ENCODE measurements at places on chromosomes 4 and X.

DNA sequence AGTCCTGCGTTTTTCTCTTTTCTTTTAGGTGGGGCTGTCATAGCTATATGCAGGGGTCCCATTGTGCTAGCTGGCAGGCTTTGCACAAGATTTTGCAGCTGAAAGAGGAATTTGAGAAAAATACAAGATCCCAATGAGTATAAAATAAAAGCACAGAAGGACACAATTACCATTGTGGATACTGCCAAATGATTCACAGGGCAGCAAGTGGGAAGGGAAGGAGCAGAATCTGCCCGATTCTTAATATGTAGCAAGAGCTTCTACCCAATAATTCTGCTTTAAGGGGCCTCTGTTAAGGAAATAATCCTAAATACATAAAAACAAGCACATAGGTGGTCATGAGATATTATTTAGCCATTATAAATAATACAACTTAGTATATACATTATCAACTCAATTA is 25.9 kb upstream of the ING2 start:
- DNase-seq, result no peak

GRCh38 chr4:130359542-130359941 is 1263.6 kb downstream of the C4orf33 start:
- no peak for DNase-seq

DNA sequence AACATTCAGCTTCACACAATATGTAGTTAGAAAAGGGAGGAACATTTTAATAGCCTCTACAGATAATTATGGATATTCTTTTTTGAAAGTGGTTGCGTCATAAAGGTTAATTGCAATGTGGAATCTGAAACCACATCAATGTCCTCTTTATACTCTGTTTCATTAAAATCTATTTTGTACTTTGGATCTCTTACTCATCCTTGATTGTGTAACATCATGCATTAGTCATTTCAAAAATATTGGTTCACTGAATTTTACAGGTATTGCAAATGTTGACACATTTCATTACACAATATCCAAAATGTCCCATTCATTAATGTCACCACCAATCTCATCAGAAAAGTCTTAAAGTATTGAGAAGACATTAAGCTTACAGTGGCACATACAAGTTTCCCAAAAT is 62.7 kb upstream of the USP9X start:
- no peak for DNase-seq

DNA sequence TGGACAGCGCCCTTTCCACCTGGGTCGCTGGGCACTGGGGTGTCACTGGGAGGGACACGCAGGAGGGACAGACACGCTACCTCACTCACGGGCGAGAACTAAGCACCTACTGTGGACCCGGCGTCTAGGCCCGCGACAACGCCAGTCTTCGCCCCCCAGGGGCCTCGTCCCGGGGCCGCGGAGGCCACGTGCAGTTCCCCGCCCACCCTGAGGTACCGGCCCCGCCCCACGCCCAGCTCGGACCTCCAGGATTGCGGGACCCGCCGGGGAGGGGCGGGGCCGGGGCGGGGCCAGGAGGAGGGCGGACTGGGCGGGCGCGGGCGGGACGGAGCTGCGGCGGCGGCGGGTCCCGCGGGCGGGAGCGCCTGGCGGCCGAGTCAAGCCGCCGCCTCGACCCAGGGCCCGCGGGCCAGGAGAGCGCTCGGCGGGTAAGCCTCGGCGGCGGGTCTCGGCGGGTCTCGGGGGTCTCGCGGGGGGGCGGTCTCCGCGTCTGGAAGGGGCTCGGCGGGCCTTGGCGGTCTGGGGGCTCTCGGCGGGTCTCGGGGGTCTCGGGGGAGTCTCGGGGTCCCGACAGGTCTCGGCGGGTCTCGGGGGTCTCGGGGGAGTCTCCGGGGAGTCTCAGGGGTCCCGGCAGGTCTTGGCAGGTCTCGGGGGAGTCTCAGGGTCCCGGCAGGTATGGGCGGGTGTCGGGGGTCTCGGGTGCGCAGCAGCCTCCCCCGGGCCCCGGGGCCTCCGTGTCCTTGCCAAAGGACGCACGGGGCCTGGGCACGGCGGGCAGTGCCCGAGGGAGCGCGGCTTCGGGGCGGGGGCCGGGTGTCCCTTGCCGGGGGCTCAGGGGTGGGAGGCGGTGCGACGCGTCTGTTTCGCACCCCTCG is at the start of gene SH3BP2:
SH3BP2 (plus strand) TSS at position 375 of the 875 bp plus-strand sequence. CDS start 27,533 bp downstream, outside the sequence.
- DNase-seq, result no peak

DNA sequence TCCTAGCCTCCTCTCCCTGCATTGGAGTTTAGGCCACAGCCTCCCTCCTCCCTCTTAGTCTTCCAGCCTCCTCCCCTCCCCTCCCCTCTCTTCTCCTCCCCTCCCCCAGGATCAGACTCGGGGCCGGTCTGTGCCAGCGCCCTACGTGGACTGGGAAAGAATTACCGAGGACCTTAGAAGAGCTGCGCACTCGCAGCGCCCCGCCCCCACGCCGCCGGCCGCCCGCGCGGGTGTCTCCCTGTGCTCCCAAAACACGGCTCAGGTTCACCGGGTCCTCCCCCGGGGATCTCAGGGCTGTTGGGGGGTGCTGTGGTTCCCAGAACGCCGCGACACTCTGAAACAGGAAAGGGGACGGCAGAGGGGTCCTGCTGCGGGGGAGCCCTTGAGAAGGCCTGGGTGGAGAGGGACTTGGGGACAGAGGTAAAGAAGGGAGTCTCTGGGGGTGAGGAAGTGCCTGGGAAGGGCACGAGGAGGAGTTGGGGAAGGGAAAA is 122.3 kb upstream of the TBL1X start:
- no peak for DNase-seq

DNA sequence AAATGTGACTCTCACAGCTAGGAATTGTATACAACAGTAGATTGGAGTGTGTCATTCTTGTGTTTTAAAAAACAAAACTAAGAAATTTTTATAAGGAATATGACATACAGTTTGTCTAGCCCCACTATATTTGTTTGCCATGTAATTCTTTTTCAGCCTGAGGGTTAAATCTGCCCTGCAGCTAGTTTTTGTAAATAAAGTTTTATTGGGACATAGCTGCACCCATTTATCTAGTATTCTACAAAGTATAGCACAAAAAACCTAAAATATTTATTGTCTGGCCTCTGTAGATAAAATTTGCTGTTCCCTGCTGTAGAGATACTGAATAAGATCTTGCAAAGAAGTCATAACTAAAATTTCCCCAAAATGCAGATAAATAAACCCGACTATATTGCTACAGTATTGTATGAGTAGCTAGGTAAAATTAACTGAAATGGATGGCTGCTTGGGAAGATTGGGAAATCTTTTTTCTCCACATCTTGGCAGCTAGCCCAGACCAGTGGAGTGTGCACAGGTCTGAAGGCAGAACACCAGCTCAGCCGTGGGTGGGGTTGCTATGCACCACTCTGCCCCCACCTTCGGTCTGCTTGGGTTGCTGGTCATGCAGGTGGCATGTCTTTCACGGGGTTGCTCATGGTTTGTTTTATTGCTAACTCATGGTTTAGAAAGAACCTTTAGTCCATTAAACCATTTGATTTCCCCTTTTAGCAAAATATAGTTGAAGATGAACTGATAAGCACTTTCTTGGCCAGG is 127.9 kb downstream of the KLHL8 start:
- no peak for DNase-seq

DNA sequence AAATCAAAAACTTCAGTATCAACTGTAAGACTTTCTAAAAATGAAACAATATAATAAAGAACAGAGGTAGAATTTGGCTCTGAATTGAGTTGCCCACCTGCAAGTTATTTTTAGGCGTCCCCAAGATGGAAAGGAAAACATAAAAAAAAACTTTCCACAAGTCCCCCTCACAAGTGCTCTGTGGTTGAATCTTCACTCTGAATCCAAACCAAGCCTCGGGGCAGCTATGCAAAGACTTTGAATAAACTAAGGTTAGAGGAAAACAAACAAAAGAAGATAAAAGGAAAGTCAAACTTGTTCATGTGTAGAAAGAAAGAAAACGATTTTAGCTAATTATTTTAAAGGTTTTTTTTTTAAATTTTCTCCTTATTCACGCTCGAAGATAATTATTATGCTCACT is 372.4 kb upstream of the SLIT2 start:
- no peak for DNase-seq

DNA sequence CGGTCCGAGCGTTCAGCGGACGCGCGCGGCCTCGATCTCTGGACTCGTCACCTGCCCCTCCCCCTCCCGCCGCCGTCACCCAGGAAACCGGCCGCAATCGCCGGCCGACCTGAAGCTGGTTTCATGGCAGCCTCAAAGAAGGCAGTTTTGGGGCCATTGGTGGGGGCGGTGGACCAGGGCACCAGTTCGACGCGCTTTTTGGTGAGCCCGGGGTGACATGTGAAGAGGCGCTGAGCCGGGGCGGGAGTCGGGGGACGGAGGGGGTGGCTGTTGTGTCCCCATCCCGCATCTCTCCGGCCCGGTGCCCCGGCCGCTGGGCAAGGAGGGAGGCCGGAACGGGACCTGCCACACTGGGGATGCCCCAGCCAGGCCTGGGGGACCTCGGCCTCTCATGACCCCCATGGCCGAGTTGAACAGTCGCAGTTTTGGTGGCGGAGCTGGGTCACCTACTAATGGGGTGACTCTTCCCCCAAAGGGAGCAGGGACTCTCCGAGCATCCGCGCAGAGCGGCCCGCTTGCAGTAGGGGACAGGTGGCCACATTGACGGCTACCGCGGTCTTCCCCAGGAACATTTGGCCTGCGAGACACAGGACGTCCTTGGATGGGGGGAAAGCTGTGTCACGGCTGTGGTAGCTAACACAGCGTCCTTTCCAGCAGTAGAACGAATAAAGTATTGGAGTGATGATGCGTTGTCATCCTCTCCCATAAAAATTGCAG is at the start of gene GK:
GK (plus strand) TSS at position 9 of the 717 bp plus-strand sequence; CDS start at position 124, 115 bp downstream.
- no peak for DNase-seq

DNA sequence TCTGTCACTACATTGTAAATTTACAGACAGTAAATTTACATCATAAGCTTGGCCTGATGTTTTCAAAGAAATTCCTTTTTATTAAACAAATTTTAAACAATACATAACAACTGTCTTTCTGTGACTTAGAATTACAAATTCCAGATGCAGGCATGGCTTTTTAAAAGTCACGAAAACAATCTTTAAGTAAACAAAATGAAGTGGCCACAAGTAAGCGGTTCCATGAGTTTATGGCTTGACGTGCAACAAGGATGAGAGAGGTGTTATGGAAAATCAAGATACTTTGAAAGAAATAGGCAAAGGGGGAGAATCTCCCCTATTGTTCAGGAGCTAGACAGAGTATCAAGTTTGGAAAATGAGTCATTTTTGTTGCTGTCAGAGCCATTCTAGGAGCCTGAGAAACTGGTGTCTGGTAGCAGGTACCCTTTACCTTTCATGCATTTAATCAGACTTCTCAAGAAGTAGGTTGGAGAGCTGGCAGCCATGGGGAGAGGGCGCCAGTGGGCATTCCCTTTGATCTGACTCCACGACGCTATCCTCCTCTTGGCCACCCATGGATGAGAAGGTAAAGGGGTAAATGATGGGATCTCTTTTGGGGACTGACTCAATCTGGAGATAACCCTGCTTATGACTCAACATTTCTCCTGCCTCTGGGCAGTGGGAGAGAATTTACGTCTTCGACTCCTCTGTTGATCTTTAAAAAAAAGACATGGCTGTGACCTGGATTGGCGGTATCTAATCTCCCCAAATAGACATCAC is 217.2 kb downstream of the SPRY1 start:
- DNase-seq, result no peak

DNA sequence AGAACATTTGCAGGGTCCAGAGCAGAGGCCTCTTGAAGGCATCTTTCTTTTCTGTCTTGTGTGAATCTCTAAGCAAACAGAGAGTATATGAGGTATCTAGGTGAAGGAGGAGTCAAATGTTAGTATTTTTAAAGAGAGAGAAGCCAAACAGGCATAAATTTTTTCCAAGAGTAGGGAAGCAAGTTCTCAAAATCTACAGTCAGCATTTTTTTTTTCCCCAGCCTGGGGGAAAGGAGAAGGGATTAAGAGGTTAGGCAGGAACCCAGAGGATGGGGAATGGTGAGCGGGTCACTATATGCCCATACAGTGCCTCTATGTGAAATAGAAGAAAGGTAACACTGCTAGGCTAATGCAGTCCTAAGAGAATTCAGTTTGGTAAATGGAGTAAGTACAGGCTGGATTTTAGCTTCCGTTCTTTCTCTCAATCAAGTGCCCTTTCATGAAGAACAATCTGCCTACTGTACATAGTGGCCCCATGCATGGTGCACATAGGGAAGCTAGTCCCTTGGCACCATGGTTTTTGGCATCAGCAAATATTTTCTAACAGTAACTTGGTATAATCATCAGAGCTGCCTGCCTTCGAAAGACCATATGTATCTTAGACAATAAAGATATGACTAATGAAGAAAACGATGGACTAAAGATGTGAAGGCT is 163.1 kb upstream of the MAB21L2 start:
- DNase-seq, result no peak

DNA sequence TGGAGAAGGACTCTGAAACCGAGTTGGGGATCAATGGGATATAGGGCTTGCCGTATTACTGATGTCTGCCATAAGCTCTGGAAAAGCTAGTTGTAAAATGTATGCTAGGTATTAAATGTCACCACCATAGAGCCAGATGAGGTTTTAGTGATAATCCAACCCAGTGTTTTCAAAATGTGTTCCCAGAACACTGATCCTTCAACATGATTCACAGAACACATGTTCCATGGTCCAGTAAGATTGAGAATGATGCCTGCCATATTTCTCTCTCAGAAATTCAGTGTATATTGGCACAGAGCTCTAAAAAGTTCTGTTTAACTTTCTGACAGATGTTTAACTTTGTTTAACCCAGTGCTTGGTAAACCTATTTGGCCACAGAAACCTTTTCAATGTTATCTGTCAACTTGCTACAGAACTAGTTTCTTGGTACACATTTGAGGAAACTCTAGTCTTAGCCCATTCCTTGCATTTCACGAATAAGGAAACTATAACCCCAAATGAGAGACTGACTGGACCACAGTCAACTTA is 160.2 kb downstream of the PALLD start:
- DNase-seq, result no peak

- DNase-seq, result no peak
Observed at GRCh38 chrX:134776342-134776741, 118.1 kb upstream of the PLAC1 start.

- DNase-seq, result no peak
Observed at GRCh38 chr4:11261066-11261850, 167.4 kb downstream of the HS3ST1 start.

- DNase-seq, result no peak
Observed at GRCh38 chrX:53071604-53072417, 10.4 kb upstream of the TSPYL2 start.

DNA sequence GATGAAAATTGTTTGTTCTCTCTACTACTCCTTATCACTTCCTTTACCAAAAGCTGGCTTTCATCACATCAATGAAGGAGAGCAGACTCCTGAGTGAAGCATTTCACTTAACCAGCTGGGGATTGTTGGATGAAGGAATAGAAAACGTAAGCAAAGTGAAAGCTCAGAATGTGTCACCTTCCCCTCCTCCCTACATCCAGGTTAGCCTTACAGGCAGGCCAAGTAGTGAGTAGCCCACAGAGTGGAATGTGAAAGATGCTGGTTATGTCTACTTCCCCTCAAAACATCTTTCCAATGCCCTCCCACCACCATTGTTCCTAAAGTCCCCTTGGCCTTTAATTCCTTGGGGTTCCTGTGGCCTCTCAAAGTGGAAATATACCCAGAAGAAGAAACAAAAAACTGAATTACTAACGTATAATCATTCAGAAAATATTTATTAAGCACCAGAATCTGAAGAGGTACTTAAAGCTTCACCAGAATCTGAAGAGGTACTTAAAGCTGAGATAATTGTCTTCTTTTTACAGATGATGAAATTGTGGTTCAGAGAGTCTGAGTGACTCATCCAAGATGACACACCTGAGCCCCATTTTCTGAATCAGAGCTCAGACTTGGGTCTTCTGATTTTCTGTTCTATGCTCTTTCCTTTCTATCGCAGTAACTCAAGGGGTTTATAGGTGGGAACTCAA is 6.5 kb downstream of the P2RY4 start:
- DNase-seq, result no peak
